Common myeloid progenitor, CD34-positive (primary cell): ENCODE measurements at places on chromosomes 2 and 18.
A peak's percentile ranks its signal among the peaks of the same experiment; 100 is the strongest.

GRCh38 chr2:236862961-236863728 lies 222.5 kb upstream of the COPS8 start:
- no peak for DNase-seq

- no peak for DNase-seq
Observed at GRCh38 chr2:98637401-98638147, 29.2 kb downstream of the UNC50 start.

DNA sequence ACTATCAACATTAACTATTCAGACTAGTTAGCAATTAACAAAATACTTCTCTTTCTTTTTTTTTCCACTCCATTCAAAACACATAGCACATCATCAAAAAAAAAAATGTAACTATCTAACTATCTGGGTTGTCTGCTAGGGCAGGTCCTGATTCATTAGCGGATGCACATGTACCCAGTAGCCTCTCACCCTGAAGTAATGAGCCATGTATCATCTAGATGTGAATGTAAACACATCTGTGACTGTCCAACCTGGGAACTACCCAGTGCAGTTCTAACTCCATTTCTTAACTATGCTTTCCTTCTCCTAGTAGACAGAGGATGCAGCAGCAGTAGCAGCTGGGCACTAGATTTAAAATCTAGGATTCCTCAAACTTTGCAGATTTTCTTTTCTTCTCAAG lies 183.1 kb upstream of the PIK3C3 start:
- DNase-seq = no peak

- no peak for DNase-seq
Observed at GRCh38 chr18:3808985-3809780, 359.2 kb downstream of the TGIF1 start.

- DNase-seq = peak; percentile 45
Observed at GRCh38 chr2:121135168-121135853, 149.7 kb downstream of the TFCP2L1 start.

GRCh38 chr2:184743096-184743495 lies 144.8 kb downstream of the ZNF804A start:
- DNase-seq = no peak

DNA sequence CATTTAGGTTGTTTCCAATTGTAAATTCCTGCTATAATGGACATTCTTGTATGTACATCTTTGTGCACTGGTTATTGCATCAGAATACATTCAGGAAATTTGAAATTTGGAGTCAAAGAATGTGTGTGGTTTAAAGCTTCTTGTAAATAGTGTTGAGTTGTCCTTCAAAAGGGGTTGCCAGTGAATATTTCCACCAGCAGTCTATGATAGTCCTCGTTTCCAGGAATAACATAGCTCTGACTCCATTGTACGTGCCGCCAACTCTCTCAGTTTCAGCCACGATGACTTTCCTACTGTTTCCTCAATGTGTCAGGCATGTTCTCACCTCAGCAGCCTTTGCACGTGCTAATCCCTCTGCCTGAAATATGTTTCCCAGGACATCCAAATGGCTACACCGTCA lies 10.9 kb upstream of the HS6ST1 start:
- DNase-seq = no peak

DNA sequence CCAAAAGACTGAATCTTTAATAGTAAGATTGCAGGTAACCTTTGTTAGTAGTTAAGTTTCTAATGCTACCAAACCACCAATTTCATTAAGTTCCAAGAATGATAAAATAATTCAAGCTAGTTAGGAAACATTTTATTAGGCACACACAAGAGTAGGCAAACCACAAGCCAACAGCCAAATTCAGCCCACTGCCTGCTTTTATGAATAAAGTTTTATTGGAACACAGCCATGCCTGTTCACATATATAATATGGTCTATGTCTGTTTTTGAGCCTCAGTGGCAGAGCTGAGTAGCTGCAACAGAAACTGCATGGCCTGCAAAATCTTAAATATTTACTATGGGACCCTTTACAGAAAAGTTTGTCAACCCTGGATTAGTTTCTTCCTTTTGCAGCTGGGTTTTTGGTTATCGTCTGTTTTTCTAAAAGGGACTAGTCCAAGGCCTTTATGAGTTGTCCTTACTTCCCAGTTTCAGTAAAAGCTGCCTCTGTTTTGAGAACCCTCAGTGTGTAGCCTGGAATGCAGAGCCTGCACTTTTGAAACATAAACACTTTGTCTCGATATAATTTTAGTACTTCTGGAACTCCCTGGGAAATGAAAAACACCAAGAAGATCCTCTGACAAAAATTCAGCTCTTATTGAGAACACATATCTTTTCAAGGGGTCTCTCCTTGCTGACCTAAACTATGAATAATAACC lies 39.1 kb downstream of the FRZB start:
- no peak for DNase-seq

DNA sequence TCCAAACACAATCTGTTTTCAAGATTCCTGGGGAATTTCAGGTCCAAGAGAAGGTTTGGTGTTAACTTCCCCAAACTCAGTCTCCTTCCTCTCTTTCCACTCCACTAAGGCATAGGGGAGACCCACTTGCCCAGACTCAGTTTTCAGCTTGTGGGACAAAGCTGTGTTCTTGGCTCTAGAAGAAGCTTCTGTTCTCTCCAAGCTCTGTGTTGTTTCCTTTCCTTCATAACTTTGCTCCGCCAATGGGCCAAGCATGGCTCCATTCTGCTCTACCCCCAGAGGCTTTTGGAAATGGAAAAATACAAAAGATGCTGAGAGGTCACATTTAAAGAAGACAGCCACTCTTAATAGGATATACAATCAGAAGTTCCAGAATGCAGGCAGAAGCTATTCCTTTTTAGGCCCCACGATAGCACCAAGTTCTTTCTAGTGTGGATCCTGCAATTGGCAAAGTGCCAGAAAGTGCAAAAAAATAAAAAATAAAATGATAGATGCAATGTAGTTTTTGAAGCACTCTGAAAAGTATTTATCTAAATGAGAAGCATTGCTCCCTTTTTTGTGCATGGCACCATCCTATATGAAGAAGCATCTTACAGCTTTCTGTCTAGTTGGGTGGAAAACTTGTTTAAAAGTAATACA lies 510.1 kb downstream of the TXNL1 start:
- DNase-seq = no peak

DNA sequence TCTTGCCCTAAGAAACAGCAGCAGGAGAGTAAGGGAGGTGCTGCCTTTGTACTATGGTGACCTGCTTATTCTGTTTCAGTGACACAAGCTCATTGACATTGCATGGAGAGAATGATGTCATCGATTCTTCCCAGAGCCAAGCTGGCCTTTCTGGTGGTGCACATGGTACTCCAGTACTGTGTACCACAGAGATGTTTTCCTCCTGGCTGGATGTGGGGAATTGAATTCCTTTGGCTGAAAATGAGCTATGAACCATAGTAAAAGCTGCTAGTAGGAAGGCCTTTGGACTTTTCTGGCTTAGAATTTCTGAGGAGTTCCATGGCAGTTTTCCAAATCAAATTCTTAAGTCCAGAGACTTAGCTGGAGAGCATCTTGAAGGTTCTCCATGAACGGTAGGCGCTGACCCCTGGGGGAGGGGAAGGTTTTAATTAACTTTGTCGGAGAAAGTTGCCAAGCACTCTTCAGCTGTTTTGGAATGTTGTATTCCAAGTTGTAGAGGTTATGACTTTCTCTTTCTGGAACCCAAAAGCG lies 17.1 kb upstream of the B3GNT2 start:
- DNase-seq = no peak

DNA sequence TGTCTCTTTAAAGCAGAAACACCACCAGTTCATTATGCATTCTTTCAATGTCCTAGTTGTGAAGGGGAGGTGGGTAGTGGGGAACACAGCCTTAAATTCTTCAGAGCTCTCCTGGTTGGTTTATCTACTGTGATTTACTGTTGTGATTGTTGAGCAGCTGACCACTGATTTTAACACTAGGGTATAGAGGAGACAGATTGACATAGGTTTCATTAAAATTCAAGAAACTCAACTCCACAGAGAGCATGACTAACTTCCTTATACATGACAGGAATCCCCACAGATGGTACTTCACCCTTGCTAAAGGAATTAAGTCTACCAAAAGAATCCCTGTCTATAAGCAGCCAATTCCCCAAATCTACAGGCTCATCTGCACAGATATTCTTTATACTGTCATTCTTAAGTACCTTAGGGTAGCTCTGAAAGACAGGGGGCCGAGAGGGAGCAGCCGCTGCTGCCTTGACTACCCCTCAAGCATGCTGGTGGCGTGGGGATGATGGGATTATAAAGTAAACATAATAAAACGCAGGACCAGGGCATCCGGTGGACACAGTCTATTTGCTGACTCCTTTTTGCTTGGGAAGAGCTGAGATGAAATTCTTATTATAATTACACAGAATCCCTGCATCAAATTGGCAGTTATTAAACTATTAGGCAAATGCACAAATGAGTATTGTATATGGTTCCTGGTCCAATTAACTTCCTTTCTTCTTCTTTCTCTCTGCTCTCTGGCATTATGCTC lies 1377.6 kb upstream of the PIK3C3 start:
- no peak for DNase-seq

DNA sequence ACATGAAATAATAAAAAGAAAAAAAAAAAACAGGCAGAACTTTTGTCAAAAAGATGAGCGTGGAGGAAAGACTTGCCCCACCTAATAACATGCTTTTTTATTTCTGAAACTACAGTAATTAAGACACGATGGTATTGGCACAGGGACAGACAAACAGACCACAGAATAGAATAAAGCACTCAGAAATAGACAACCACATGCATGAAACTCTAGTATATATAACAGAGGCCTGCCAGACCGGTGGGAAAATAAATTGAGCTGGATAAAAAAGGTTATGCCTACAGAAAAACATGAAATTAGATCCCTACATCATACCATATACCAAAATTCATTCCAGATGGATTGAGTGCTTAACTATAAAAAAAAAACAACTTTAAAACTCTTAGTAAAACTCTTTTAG lies 163.1 kb downstream of the NRP2 start:
- DNase-seq = no peak

GRCh38 chr2:17223211-17223610 lies 295.0 kb downstream of the RAD51AP2 start:
- DNase-seq = no peak

GRCh38 chr2:28658369-28658768 lies 93.3 kb upstream of the PPP1CB start:
- no peak for DNase-seq

- DNase-seq = peak; percentile 98
Observed at GRCh38 chr2:26068602-26069298, 34.9 kb downstream of the RAB10 start.

- no peak for DNase-seq
Observed at GRCh38 chr2:24711865-24712264, 81.3 kb downstream of the PTRHD1 start.

- no peak for DNase-seq
Observed at GRCh38 chr2:103327386-103327785, 565.6 kb downstream of the TMEM182 start.

DNA sequence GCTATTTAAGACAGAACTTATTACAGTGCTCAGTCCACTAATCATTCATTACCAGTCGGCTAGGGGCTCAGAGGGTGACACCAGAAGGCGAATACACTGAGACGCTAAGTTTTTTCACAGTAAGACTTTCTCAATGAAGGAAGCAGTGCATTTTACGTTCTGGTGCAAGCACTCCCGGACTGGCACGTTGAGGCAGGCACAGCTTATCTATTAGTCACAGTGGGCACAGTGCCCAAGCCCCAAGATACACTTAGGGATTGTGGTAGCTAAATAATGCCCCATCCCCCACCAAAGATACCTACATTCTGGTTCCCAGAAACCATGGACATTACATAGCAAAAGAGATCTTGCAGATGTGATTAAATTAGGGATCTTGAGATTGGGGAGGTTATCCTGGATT lies 32.6 kb upstream of the BCL11A start:
- no peak for DNase-seq

GRCh38 chr2:189465478-189465877 lies 24.2 kb downstream of the WDR75 start:
- DNase-seq = no peak

DNA sequence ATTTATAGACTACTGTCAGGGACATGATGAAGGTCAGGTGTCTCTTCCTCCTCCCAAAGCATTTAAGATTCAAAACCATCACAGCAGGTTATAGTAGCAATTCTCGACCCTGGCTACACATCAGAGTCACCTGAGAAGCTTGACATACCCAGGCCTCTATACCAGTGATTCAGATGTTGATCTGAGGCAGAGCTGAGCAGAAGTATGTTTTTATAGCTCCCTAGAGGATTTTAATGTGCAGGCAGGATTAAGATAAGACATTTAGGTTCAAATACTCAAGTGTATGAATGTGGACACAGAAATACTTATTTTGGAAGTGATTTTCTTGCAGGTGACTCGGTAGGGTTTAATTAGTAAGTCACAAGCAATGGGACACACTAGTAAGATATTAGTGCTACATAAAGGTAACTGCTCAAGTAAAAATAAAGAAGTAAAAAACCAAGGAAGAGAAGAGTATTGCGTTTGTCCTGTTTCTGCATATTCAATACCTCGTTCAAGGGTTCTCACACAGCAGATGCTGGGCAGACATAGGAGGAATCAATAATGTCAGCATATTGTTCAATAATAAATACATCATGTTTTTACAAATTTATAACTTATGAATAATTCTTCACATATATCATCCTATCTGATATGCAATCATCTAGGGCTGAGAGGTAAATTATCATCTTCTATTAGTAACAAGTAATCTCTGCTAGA lies 7.0 kb downstream of the GCFC2 start:
- DNase-seq = no peak

GRCh38 chr18:50528806-50529205 lies 31.1 kb upstream of the MAPK4 start:
- DNase-seq = no peak

DNA sequence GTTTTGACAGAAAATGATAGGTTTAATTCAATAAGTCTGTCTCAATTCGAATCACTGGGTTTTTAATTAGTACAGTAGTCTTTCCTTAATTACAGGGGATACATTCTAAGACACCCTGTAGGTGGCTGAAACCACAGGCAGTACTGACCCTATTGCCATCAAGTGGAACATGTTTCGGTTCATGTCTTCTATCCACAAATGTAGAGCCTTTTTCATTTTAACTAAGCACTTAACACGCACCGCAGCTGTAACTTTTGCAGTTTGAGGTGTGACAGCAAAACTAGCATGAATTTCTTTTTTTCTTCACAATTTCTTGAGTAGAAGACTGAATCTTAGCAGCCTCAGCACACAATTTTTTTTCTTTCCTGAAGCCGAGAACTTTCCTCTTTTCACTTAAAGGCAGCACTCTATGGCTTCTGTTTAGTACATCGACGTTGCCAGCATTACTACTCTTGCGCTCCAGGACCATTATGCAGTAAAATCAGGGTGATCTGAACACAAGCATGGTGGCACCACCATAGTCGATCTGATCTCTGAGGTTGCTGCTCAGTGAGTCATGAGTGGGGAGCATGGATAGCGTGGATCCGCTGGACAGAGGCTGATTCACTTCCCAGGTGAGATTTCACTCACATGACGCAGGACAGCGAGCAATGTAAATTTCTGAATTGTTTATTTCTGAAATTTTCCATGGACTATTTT lies 805.1 kb downstream of the RNF144A start:
- DNase-seq = no peak

- DNase-seq = no peak
Observed at GRCh38 chr2:119491776-119492525, 32.3 kb downstream of the SCTR start.

- no peak for DNase-seq
Observed at GRCh38 chr2:212228743-212229171, 309.8 kb downstream of the ERBB4 start.
